ENCODE measurements at places on chromosomes 2 and 18.

DNA sequence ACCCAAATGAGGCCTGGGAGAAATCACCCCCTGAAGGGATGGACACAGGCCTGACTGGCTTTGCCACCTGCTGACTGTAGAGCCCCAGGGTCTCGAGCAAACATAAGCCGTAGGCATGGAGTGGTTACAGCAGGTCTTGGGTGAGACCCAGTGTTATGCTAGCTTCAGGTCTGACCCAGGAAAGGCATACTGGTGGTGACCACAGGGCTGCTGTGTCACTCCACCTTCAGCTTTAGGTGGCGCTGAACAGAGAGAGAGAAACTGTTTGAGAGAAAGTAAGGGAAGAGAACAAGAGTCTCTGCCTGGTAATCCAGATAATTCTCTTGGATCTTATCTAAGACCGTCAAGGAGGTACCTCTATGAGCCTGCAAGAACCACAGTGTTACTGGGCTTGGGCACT is 1544.2 kb upstream of the TMEFF2 start:
- DNase-seq: no peak

GRCh38 chr2:108920686-108921085 is 68.3 kb downstream of the EDAR start:
- no peak for DNase-seq

- DNase-seq: peak; percentile 22
These were observed 23.6 kb upstream of the SLC9A4 start for GRCh38 chr2:102449370-102449974.

DNA sequence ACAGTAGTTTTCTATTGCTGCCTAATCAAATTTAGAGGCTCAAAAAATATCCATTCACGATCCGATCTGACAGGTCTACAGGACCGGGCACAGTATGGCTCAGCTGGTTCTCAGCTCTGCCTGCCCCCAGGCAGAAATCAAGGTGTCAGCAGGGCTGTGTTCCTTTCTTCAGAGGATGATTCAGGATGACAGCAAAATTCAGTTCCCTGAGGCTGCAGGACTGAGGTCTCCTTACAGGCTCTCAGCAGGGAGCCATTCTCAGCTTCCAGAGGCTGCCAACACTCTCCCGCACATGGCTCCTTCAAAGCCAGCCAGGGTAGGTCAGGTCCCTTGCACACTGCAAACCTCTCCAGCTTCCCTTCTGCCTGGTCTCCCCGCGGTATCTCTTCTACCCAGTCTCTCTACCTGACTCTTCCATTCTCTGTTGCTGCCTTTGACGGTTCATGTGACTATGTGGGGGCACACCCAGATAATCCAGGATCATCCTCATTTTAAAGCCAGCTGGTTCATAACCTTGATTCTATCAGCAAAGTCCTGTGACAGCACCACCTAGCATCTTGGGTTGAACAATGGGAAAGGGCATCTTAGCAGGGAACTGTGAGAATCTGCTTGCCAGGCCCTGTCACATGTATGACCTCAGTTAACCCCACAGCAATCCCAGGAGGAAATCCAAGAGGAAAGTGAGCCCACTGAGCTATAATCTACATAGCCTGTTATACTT is 50.4 kb downstream of the UXS1 start:
- DNase-seq: no peak

DNA sequence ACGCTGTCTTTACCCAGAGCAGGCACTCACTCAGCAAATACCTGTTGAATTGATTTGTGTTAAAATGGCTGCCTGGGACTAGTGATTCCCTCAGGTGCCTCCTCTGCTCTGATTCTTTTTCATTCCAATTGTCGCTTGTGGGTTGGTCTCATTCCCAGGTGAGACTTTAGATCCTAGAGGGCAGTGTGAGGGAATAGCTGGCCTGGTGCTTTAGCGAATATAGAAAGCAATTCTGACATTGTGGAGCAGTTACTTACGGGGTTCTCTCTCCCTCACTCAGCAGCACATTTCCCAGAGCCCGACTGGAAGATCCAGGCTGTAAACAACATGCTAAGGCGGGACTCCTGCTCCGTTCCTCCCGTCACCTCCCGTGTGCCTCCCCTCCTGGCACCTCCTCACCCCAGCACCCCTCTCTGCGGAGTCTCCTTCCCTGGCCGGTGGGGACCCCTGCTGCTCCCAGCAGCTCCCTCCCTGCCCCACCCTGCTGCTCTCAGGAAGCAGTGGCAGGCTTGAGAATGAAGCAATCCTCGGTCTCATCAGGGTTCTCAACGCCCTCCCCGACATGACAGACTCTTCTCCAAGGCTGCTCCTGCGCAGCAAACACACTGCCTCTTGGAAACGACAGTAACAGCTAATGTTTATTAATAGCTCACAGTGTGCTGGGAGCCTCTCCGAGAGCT is 26.9 kb downstream of the CELF4 start:
- no peak for DNase-seq

DNA sequence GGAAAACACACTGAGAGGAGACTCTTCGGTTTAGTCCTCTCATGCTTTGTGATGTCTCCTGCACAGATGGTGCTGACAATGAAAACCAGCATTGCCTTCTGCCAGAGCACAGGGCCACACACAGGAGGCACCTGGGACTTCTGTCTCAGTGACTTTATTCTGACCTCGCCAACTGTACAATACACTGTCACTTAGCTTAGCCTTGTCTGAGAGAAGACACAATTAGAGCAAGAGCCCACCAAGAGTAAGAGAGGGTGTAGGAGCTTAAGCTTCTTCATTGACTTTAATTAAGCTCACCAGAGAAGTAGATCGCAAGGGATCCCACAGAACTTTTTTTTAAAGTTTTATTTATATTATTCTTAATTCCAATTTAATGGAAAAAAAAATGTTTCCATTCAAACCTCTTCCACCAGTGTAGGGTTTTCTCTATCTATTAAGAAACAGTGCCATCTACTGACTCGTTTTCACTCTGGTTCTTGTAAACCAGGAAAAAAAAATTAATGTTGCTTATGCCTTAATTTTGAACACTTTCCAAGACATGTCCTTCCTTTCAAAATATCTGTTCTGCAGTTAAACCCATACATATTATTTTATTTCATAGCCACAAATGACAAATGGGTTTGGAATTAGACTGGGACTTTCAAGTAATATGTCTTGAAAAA is 42.4 kb upstream of the DDX18 start:
- DNase-seq: no peak

DNA sequence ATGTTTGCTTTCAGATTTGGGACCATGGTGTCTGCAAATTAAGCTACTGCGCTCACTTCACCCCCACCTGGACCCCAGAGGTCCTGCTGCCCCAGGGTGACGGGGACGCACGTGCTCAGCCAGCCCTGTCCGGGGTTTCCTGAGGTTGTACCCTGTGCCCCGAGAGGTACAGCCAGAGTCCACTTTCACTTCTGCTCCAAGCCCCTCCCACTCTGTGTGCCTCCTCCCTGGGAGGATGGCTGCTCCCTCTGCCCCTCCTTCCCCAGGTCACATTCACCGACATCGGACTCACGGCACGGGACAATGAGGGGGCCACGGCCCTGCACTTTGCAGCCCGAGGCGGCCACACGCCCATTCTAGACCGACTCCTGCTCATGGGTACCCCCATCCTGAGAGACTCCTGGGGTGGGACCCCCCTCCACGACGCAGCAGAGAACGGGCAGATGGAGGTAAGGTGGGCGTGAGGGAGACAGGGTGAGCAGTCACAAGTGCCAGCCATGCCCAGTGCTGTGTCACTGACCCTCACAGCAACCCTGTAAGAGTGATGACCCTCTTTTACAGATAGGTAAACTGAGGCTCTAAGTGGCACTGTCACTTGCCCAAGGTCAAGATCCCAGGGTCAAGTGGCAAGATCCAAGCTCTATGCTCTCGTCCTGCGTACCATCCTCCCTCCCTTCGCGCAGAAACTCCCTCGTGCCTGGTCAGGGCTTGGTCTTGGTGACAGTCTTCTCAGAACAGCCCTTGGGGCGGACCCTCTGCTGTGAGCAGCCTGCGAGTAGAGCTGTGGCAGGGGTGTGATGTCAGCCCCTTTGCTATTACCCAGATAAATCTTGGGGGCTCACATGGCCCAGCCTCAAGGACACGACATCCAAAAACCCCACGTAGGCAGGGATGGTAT is 7.6 kb downstream of the ESPNL start:
- DNase-seq: no peak

DNA sequence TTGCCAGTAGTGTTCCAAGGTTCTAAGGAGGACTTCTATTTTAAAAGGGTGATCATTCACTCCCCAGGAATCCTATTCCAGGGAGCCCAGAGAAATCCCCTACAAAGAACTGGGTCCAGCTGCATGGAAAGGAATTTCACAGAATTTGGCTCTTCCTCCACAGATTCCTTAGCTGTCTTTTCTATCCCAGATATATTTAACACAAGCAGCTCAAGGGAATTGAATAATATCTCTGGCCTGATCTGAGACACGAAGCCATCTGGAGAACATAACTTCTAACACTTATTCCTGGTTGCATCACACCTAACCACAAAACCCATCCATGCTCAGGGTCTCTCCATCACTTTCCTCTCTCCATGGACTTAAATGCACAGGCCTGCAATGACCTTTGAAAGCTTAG is 306.7 kb upstream of the ACVR2A start:
- DNase-seq: no peak

DNA sequence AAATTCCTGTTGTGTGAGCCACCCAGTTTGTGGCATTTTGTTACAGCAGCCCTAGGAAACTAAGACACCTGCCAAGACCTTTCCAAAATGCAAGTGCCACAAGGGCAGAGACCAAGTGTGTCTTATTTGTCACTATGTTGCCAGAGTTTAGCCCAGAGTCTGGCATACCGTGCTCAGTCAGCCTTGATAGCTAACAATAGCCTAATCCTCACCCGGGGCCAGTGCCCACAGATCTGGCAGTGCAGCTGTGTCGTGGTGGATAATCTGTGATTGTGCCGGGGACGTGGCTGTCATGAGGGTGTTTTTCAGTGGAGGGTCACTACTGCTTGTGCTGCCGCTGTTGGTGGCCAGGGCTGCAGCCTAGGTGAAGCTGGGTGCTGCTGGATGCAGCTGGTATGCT is 53.5 kb downstream of the MEP1B start:
- DNase-seq: no peak

DNA sequence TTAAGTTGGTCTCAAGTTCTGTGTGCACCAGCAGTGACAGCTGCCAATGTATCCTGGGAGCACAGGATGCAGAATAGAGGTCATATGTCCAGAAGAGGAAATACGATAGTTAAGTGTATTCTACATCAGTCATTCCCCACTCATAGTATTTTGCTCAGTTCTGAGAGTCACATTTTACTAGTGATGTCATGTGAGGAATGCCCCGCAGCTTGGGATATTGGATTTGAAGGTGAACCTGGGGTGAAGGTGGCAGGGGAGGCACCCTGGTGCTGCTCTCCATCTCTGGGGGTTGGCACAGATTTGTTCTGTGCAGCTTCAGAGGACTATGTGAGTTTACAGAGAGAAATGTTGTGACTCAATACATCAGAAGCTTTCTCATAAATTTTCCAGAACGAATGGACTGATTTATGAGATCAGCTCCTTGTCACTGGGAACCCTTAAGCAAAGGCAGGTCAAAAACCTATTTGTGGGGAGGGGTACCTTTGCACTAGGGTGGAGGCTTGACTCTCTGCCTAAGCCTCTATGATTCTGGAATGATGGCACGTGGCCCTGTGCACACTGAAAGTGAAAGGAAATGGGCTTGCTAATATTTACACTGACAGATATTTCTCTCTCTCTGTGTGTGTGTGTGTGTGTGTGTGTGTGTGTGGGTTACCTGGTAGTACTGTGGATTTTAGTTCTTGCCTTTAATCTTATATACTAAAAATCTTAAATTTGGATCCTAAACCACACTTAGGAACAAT is 95.9 kb downstream of the NEB start:
- DNase-seq: no peak

DNA sequence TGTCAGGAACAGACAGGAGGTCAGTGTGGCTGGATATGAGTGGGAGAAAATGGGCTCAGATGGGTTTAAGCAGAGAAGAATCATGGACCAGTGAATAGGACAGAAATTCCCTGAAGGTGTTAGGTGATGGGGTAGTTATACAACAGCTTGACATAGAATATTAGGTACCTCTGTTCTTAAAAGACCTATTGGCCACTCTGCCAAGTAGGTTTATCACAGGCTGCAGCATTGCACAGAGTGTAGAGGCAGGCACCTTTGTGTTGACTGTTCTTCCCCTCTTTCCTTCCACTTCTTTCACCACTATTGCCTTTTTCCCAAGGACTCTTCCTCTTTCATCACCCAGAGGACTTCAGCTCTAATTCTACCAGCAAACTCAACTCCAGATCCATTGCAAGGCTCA is 274.4 kb downstream of the CDCA7 start:
- no peak for DNase-seq

GRCh38 chr2:9982248-9982647 is 30.8 kb downstream of the GRHL1 start:
- DNase-seq: no peak

- DNase-seq: no peak
These were observed 844 bp upstream of the CPS1 start for GRCh38 chr2:210555555-210555954.

DNA sequence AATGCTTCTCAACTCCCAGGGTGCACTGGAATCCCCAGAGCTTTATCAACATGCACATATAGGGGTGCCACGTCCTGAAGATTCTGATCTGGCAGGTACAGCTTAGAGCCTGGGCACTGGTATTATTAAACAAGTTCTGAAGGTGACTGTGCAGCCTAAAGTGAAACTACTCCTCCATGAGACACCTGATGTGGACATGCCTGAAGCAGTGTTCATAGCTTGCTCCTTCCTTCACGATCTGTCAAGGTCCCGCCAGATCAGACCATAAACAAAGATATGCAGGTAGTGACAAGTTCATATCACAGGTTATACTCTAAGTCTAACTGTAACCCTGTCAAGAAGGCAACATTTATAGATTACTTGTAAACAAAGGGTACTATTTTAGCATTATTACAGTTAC is 65.3 kb upstream of the DNER start:
- no peak for DNase-seq

- DNase-seq: no peak
These were observed 122.9 kb downstream of the TXNL1 start for GRCh38 chr18:56515522-56515921.

- DNase-seq: no peak
These were observed 748.7 kb downstream of the BCL11A start for GRCh38 chr2:59804732-59805131.

DNA sequence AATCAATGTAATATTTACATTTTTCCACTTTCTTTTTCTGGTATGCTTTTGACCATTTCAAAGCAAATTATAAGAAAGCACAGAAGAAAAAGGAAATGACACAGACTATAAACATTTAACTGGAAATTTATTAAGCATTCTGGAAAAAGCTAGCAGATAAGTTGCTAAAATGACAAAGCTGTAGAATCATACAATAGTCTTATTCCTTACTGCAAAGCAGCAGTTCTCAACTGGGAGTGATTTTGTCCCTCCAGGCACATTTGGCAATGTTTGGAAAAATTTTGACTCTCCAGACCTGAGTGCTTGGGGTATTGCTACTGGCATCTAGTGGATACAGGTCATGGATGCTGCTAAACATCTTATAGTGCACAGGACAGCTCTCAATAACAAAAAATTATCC is 75.1 kb downstream of the MBD5 start:
- DNase-seq: no peak

- no peak for DNase-seq
These were observed 249.4 kb downstream of the MEIS1 start for GRCh38 chr2:66684289-66684688.

- no peak for DNase-seq
These were observed 174.9 kb downstream of the LAMA1 start for GRCh38 chr18:6942742-6943141.

- no peak for DNase-seq
These were observed 316.9 kb downstream of the TXNL1 start for GRCh38 chr18:56321470-56321869.

GRCh38 chr18:74407888-74408287 is 49.2 kb downstream of the DIPK1C start:
- no peak for DNase-seq
